ENCODE measurements at places on chromosomes 11 and 22.

DNA sequence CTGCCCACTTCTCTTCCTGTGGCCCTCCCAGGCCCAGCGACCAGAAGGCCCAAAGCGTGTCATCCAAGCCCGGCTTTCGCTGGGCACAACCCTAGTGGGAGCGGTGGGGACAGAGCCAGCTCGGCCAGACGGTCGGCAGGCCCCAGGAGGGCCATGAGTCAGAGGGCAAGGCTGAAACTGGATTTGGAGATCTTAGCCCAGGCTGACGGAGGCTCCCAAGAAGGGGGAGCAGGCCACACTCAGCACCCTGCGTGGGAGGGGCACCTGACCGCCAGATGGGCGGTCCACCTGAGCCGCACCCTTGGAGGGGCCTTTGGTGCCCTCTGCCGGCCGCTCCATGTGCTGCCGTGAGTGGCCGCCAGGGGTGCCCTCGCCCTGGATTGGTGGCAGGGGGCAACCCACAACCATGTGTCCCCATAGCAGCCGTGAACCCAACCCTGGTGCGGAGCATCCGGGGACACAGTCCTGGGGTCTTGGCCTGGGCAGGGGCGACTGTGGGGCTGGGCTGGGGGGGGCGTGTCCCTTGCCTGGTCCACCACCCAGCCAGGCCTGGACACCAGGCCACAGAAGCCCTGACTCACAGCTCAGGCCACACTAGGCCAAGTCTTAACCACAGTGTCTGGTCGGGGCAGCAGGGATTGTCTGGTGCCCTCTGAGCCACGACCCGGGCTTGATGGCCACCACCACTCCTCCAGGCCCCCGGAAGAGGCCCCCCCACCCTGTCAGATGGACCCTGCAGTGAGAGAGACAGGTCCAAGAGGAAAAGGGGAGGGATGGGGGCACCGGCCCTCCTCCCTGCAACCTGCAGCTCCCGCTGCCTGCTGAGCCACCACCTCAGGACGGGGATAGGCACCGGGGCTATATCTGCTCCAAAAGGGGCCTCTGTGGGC lies 19.2 kb upstream of the TALDO1 start:
- DNase-seq: peak; percentile 77

DNA sequence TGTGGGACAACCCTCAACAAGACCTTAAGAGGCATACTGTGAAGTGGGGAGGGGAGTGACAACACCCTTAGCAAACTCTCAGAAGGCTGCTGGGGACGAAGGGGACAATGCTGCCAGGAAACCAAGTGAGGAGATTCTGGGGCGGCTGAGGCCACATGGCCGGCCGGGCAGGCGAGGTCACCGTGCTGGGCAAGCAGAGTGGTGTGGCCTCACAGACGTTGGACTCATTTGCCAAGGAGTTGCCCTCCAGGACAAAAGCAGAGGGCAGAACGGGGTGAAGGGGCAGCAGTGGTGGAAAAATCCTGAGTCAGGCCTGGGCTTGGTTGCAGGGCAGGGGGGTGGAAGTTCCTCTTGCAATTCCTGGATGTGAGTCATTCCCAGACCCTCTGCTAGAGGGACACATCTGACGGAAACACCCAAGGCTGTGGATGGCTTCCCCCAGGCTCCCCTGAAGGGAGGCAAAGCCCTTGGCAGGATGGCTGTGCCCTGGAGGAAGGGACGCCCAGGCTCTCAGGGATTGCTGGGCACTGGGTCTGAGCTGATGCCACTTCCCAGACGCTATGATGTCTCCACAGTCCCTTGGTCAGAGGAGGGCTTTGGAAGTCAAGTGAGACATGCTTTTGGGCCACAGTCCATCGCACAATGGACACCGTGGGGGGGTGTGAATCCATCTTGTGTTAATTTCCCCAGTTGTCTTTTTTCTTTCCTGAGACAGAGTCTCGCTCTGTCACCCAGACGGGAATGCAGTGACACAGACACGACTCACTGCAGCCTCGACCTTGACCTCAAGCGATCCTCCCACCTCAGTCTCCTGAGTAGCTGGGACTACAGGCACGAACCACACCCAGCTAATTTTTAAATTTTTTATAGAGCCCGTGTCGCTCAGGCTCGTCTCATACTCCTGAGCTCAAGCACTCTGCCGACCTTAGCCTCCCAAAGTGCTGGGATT lies 16.2 kb upstream of the SHANK3 start:
- DNase-seq: no peak

DNA sequence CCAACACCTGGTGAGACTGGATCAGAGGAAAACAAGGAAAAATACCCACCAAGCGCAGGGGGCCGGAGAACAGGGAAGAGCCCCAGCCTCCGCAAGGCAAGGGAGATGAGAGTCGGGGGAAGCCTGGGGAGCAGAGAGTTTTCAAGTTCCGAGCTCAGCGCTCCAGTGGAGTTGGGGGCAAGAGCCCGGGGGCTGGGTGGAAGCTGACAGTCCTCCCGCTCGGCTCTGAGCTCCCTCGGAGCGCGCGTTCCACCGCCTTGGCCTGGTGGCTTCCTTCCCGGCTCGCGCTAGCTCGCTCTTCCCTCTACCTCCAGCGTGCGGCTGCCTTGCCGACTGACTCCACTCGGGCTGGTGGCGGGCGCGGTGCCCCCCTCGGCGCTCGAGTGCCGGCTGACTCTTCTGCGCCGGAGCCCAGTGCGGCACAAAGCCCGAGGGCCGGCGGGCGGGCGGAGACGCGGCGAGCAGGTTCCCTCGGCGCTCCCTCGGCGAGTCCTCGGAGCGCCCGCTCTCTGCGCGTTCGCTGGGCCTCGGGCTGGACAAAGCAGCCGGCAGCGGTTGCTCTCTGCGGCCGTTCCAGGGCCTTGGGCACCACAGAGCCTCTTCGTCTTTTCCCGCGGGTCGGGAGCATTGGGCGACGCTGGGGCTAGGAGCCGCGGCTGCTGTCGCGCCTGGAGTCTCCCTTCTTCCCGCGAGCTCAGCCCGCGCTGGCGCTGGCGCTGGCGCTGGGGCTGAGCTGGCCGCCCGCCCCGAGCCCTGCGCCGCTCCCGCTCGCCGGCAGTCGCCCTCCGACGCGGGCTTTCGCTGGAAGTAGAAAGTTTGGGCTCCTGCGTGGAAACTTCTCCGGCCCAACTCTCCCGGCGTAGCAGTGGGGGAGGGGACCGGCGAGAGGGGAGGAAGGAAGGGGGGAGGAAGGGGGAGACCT lies 1.0 kb downstream of the PAX6 start:
- no peak for DNase-seq

DNA sequence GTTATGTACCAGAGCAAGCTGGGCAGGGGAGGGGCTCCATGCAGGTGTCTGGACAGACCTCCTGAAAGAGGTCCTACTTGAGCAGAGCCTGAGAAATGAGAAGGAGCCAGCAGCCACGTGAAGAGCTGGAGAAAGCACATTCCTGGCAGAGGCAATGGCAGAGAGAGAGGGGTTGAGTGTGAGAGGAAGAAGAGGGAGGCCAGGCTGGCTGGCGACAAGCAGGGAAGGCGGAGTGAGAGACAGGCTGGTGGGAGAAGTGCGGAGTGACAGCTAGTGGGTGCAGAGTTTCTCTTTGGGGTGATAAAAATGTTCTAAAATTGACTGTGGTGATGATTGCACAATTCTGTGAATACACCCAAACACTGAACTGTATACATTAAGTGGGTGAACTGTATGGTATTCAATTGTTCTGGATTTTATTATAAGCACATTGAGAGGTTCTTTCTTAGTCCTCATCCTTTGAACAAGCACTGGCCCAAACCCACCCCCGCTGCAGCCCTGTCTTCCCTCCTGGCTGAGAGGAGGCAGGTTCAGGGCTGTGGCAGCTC lies 29.4 kb downstream of the RPL27A start:
- DNase-seq: no peak

- no peak for DNase-seq
Observed at GRCh38 chr11:47669856-47670255, 27.5 kb upstream of the MTCH2 start.

DNA sequence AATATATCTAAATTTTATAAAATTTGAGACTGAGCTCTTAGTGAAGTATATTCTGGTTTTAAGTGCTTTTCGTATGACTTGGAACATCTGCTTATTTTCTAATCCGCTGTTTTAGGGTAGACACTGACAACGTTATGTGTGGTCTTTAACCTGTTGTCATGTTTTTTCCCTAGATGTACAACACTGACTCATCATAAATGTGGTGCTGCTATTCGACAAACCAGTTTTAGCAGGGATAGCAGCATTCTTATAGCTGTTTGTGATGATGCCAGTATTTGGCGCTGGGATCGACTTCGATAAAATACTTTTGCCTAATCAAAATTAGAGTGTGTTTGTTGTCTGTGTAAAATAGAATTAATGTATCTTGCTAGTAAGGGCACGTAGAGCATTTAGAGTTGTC lies 23.8 kb upstream of the HIKESHI start:
- no peak for DNase-seq

DNA sequence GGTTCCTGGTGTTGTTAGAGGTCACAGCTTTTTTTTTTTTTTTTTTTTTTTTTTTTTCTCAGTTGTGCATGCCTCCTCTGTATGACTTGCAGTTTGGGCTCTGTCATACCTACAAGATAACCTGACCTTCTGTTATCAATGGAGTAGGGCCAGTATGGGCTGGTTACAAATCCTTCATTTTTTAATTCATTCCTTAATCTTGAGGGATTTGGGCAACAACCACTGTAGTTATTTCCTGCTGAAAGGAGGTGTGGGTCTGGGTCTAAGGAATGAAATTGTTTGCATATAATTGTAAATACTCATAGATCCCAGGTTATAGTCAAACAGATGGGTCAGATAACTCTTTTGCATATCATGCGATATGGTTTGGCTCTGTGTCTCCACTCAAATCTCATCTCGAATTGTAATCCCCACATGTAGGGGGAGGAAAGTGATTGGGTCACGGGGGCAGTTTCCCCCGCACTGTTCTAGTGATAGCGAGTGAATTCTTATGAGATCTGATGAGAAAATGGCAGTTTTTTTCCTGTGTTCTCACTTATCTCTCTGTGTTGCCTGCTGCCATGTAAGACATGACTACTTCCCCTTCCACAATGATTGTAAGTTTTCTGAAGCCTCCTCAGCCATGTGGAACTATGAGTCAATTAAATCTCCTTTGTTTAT lies 14.1 kb upstream of the GLYAT start:
- DNase-seq: no peak

- no peak for DNase-seq
Observed at GRCh38 chr11:66728693-66729385, at the start of gene SPTBN2. TSS of gene SPTBN2 (minus strand) at chr11:66729216. CDS start at chr11:66721240, 7,976 bp downstream.

DNA sequence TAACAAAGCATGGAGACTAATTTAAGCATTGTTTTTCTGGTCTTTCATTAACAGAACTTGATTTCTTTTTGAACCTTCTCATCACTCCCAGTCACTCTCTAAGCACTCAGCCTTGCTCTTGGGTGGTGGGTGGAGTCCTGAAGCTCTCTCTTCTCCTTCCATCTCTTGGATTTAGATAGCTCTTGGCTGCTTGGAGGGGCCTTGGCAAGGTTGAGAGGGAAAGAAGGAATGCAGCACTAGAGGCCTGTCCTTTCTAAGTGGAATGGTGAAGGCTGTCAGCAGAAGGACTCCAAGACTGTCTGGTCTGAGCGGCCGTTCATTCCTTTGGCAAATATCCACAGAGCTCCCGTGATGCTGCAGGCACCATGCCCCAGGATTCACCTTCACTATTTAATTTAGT lies 168.6 kb upstream of the E2F8 start:
- DNase-seq: no peak

DNA sequence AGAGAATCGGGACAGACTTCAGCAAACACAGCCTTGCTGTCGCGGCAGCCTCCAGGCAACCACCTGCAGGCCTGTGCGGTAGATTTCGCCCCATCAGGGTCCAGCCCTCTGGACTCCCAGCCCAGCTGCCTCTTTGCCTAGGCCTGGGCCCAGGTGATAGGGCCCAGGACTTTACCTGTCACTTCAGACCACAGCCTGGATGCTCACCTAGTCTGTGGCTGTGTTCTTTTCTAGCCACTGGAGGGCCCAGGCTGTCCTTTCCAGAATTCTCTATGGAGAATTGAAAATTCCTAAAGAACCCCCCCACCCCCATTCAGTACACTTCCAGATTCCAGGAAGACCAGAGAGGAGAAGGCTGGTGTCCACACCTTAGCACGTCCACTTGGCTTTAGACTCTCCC lies 30.6 kb upstream of the RAB1B start:
- no peak for DNase-seq

DNA sequence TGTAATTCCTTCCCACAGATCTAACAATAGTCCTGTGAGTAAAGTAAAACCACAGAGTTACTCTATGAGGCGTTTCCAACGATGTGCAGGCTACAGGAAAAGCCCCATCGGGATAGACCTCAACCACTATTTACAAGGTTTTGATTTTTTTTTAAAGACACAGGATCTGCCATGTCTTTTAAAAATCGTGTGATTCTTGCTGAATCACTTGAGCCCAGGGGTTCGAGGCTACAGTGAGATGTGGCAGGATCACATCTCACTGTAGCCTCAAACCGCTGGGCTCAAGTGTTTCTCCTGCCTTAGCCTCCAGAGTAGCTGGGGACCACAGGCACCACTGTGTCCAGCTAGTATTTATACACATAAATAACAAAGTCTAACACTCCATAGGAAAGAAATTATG lies 7.8 kb downstream of the TAF1D start:
- no peak for DNase-seq

GRCh38 chr11:47569646-47570045 lies 4.2 kb downstream of the PTPMT1 start:
- no peak for DNase-seq

DNA sequence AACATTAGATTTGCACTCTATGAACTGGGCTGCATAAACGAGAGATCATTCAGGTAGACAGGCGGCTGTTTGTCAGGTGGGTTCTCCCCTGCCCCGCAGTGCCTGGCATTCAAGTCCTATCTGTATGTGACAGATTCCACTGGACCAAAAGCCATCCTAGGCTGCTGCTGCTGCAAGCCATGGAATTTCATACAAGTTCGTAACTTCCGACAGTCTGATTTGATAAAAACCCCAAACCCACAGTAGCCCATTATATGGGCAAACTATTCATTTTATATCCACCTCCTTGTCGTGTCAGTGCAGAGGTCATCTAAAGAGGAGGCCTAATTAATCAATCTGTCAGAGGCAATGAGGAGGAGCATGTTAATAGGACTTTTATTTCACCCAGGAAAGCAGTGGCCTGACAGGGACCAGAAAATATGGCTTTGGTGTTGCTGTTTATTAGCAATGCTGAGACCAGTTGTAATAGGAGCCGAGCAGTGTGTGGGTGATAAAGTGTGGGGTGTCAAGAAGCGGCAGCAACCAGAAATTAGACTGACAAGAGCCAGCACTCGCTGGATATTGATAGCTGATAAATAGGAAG lies 124.2 kb downstream of the ARL14EP start:
- no peak for DNase-seq

- no peak for DNase-seq
Observed at GRCh38 chr22:50262460-50262911, 1.0 kb upstream of the MAPK12 start.

- peak; percentile 2 for DNase-seq
Observed at GRCh38 chr22:19871845-19872778, 17.4 kb upstream of the GNB1L start.

All from activated gamma-delta T cell treated with Interleukin-2 at 50 U/mL for 16 hours (primary cell).